ENCODE measurements at places on chromosomes 6 and 20.

- DNase-seq, result no peak
These were observed 174.8 kb upstream of the SUPT3H start for GRCh38 chr6:45552536-45552935.

DNA sequence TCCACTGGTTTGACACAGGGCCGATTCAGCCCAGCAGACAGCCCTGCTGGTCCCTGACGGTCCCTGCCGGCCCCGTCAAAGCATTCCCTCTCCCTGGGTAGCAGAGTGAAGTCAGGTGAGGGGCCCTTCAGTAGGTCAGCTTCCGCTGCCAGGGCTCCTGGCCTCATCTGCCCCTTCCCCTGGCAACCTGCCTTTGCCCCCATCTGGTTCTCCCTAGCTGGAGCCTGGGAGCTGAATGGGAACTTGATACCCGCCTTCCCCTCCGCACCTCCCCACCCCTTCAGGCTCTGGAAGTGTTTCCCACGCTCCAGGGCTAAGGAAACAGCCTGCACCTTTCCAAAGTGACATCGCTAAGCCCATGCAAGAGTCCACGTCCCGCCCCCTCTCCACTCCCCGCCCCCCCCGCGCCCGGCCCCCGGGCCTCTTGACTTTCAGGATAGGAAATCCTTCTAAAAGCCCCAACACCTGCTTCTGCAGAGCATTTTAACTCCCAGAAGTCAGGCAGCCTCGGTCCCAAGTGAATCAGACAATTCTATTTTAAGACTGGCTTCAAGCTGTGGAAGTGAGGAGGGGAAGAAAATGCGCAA, 53.3 kb downstream of the ISM1 start:
- DNase-seq, result no peak

DNA sequence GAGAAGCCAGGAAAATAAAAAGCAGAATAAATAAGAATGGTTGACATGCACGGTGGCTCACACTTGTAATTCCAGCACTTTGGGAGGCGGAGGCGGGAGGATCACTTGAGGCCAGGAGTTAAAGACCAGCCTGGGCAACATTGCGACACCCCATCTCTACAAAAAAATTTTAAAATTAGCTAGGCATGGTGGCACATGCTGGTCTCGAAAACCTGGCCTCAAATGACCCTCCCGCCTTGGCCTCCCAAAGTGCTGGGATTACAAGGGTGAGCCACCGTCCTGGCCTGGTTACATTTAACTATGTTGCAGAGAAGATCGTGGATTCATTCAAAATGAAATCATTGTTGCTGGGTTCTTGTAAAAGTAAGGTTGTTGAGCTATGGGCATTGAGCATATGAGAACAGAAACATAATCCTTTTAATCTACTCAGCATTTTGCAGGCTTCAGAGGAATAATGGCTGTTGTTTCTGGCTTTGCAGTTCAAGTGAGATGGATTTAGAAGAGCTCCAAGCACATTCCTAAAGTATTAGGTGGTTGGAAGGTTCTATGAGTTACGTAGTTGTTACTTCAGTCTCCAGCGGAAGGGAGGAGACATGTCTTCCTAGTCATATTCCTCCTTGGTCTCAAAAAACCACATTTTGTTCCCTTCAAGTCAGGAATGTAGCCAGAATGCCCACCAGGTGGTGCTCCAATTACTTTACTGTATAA, 45.6 kb upstream of the RAB23 start:
- DNase-seq, result peak; percentile 57

- no peak for DNase-seq
These were observed 14.2 kb upstream of the FOXQ1 start for GRCh38 chr6:1297746-1298145.

GRCh38 chr20:31894980-31895675, 24.7 kb downstream of the TTLL9 start:
- DNase-seq, result peak; percentile 26

GRCh38 chr6:68876792-68877493, 241.9 kb downstream of the ADGRB3 start:
- DNase-seq, result no peak

- DNase-seq, result no peak
These were observed 16.4 kb downstream of the SEC63 start for GRCh38 chr6:107941627-107942026.

- DNase-seq, result no peak
These were observed 6.9 kb downstream of the ABCC10 start for GRCh38 chr6:43434001-43434840.

DNA sequence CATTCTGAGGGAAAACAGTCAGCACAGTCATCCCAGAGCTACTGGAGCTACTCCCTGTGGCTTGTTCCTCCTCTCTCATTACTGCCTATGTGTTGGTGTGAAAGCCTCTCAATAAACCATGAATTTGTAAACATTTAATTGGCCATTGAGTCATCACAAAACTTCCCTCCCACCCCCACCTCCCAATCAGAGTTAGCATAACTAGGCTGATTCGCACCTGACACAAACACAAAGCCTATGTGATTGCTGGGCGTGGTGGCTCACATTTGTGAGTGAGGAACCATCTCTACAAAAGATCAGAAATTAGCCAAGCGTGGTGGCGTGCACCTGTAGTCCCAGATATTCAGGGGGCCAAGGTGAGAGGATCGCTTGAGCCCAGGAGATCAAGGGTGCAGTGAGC, 17.1 kb upstream of the SNTA1 start:
- peak; percentile 10 for DNase-seq

- no peak for DNase-seq
These were observed 163.6 kb upstream of the PDE10A start for GRCh38 chr6:165826487-165827189.

DNA sequence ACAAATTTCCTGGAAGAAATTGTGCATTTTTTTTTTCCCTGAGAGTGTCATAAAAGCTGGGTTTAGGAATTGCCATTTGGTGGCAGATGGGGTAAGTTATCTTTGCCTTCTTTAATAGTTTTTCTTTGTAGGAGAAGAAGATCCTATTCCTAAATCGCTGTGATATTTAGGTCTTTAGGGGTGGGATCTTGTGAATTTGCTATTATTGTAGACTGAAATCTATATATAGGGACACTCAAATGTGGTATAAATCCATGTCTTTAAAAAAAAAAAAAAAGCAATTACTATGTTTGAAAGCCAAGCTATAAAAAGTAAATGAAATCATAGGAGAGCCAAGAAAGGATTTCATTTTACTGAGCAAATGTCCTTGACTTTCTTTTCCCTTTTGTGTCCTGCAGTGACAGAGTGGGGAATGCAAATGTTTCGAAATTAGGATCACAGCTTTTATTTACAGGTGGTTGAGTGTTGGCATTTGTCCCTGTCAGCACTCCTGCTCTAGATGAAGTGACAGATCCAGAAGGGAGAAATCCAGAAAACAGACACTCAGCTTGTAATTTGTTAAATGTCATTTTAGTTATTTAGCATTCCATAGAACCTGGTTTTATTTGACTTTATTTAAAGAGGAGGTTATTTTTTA, 29.4 kb downstream of the TIAM2 start:
- no peak for DNase-seq

DNA sequence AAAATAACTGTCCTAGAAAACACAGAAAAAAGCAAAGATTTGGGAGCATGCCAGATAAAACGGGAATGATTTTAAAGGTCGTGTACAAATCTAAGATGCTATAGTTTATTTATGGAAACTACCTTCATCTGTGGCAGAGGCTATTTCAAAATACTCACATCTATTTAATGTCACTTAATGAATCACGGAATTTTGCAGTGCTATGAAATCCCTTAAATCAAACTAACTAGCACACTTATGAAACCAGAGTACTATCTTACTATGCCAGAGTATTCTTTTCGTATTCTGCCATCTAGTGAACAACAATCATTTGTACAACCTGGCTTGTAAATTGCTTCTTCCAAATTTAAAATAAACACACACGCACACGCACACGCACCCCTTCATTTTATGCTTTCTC, 77.9 kb upstream of the BMP5 start:
- no peak for DNase-seq

DNA sequence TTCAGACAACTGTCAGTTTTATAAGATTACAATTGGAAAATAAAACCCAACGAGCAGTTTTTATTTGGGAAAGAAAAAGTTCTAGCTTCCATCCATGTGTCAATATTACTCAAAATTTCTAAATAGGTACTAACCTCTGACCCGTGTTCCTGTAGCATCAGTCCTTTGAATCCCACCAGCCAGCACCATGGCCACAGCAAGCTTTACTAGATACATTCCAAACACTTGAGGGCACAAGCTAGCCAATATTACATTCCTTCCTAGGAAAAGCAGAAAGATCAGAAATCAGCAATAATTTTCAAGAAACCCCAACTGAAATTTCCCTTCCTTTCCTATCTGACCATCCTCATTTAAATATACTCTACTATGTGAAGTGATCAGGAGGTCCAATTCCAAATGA, 19.2 kb downstream of the ASF1A start:
- no peak for DNase-seq

- peak; percentile 58 for DNase-seq
These were observed 675 bp upstream of the TRERF1 start for GRCh38 chr6:42452171-42453030.

GRCh38 chr6:140059947-140060346, 685.5 kb upstream of the CITED2 start:
- DNase-seq, result no peak

DNA sequence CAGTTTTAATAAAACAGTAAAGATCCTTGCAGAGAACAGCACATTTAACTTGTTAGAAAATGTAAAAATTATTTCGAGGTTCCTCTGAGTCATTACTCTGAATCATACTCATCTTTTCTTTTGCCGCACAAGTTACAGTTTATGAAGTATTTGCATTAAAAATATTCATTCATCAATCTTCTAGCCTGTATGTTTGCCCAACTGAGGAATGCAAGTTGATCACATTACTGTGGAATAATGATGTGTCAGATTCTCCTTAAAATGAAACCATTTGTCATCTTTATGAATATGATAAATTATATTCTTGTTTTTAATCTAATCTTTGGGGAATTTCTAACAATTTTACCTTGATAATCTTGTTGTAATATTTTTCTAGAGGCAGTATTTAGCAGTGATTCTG, 340.4 kb upstream of the OPRM1 start:
- no peak for DNase-seq

GRCh38 chr6:139016337-139017213, 12.0 kb upstream of the ABRACL start:
- DNase-seq, result no peak

DNA sequence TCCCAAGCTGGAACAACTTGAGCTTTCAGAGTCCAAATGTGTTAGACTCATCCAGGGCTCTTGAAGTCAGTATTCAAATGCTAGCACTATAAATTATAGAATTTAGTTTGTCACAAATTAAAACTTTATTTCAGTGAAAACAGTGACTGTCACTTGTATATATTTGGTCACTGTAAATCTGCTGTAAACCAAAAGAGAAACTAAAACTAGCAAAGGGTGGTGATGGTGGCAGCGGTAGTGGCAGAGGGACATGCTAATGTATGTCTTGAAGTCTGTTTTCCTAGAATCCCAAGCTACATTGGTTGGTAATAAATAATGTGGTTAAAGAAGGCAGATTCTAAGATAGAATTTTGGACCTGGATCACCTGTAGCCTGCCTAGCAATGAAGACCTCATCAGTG, 140.4 kb upstream of the CENPW start:
- DNase-seq, result no peak

- DNase-seq, result no peak
These were observed 577 bp upstream of the SLC24A3 start for GRCh38 chr20:19211661-19212468.

GRCh38 chr6:84220809-84221409, 6.5 kb downstream of the CEP162 start:
- DNase-seq, result no peak

GRCh38 chr6:18613319-18613925, 226.3 kb downstream of the RNF144B start:
- DNase-seq, result no peak

- DNase-seq, result no peak
These were observed 117.4 kb downstream of the RFX6 start for GRCh38 chr6:116994447-116994846.

- no peak for DNase-seq
These were observed 64.4 kb downstream of the PLEKHG1 start for GRCh38 chr6:150664091-150664490.

GRCh38 chr20:43543138-43543537, 15.7 kb upstream of the SGK2 start:
- DNase-seq, result no peak

GRCh38 chr6:15033850-15034203, 212.0 kb upstream of the JARID2 start:
- no peak for DNase-seq

DNA sequence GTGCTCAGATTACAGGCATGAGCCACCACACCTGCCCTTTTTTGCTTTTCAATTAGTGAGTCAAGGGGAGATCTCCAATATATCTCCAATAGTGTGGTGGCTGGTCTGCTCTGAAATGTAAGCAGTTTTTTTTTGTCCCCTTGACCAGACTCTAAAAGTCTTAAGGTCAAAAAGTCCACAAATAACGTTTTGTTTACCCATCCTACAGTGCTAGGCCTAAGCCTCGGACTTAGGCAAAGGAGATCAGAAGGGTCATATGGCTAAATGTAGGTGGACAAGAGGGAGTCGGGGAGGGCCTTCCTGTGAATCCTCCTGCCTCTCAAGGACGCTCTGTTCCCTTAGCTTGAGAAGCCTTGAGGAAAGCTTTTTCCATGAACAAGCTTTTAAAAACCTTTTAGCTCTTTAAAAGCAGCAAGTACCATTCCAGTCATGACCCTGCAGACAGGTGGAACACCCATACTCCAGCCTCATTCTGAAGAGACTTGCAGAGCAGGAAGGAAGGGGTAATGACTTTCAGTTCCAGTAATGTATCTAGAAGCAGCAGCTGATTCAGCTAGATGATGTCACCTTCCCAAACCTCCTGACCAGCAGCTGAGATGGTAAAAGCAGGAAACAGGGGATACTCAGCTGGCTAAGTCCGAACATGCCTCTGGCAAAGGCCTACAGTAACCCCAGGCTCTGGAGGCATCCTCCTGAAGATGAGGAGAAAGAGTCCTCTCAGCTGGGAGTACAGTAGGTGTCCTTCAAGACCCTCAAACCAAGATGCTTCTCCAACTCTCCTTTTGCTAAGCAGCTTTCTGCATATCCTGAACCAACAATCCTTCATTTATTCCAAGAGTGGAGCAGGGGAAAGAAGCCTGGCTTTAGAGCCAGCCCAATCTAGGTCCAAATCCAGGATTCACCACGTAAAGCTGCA, 23.6 kb downstream of the BCL2L1 start:
- peak; percentile 38 for DNase-seq

- peak; percentile 47 for DNase-seq
These were observed 549 bp upstream of the CSE1L start for GRCh38 chr20:49045440-49046086.

Data from activated CD8-positive, alpha-beta T cell treated with anti-CD3 and anti-CD28 coated beads for 36 hours (primary cell).